ENCODE measurements at places on chromosomes 6 and 20. TPM values are rescaled to one million over a fixed set of nuclear protein-coding genes. Genes with fewer than 3 reads are reported as not detected.

The KCNG1 gene
- 2.2 TPM for total RNA-seq

DNA sequence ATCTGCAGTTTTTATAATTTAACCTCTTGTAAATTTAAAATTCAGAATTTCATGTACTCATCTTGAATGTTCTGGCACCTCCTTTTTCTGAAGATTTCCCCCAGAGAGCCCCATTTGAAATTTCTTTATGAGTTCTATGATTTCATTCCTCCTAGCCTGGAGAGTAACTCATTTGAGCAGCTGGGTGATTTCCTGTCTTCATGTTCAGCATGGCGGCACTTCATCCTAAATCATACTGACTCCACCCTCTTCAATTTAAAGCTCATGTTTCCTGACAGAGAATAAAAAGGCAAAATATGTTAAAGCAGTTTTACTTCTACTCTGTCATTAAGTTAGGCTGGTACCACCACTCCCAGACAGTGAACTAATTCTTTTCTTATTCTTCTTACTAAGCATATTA, 250.9 kb upstream of the POU3F2 start:
- DNase-seq, result no peak

The C6orf15 gene
- total RNA-seq, result not detected

The ATP5F1E gene
- total RNA-seq, result 30.8 TPM

DNA sequence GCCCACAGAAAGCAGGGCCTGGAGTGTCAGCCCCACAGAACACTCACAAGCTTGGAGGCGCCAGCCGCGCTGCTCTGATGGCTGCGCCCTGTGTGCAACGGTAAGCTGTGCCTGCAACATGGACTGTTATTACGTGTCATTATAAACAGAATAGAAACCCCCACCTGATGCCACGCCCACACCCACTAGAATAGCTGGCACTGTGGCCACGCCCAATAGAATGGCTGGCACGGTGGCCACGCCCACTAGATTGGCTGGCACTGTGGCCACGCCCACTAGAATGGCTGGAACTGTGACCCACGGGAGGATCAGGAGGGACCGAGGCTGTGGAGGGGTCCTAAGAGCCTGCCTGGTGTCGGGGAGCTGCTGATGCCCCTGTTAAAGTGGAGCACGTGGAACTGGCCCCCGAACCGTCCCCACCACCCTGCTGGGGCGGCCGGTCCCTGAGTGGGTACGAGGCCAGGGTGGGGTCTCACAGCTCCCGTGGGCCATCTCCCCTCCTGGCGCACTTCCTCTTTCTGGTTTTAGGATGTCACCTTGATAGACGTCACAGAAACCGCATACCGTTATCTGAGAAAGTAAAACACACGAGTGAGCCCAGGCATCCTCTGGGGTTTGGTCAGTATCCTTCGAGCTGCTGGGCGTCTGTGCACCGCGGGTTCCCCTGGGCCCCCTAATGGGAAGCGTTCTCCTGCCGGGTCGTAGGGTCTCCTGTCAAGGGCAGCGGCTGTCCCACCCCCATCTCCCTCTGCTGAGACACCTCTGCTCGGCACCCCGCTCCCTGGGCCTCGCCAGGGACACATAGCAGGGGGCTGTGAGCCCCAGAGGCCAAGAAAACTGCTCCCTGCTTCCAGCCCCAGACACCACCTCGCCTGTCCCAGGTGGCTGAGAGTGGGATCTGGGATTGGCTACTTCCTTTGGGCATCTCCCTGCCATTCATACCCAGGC, 25.4 kb downstream of the SLC17A9 start:
- no peak for DNase-seq
